A673 (cell line): ENCODE measurements at places on chromosomes 16 and 17. TPM values are rescaled to one million over a fixed set of nuclear protein-coding genes. Genes with fewer than 3 reads are reported as not detected.

VEZF1 gene
- 75.7 and 77.7 TPM in 2 replicates for total RNA-seq

KRTAP2-4 gene
- not detected in 2 replicates for total RNA-seq

RCVRN gene
- total RNA-seq, result not detected in 2 replicates

GABARAPL2 gene
- total RNA-seq, result 88.8 and 95.4 TPM in 2 replicates

NT5M gene
- total RNA-seq, result 2.6 and 4.8 TPM in 2 replicates
